ENCODE measurements at places on chromosomes 1 and 21.

DNA sequence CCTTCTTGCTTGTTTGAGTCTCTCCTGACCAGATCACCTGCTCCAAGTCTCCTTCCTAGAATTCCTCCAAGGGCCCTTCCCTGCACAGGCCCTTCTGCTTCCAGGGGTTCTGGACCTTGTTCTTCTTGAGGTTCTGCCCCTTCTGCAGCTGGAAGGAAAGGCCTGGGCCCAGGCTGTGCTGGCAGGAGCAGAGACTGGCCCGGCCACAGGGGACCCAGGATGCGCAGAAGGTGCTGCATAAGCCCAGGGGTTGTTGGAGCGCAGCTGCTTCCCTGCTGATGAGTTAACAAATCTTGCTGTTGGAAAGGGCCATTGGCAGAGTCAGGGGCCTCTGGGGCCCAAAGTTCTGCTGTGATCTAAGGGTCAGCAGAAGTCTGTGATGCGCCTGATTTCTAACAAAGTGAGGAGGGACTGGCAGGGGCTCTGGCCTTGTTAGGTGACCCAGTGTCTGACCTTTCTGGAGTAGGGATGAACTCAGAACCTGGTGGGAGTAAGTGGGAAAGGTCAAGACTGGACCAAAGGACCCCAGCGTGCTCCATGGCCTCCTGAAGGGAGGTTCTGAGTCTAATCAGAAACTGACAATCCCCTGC is 509.8 kb downstream of the PTPRU start:
- DNase-seq = no peak

- DNase-seq = no peak
Measured at GRCh38 chr1:26820784-26821269, 5.7 kb upstream of the ZDHHC18 start.

DNA sequence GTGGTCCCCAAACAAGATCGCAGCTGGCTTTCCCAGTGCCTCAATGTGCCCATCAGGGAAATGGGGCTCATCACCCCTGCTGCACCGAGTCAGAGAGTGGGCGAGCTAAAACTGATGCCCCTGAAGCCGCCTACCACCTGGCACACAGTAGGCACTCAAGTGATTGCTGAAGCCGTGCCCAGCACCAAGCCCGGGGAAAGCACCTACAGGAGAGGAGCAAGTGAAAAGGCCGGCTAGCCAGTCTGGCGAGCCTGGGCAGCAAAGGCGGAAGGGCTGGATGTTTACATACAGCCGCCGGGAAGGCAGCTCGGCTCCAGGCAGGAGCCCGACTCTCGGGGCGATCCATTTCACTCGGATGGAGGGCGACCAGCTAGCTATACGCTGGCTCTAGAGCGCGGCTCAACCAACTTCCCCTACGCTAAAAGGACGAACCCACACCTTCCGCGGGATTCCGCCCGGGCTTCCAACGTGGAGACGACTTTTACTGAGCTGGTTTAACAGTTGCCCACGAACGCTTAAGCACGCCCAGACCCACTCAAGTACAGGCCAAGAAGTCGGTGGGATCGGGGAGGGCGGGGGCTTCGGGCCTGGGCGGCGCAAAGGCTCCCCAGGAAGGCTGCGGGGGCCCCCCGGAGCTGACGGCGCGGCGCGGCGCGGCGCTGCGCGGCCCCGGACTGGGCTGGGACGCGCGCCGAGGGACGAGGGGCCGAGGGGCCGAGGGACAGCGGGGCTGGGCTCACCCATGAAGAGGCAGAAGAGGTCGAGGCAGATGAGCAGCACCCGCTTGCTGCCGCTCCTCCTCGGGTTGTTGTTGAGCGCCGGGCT is 1.0 kb downstream of the PLPP3 start:
- DNase-seq = peak; percentile 53

DNA sequence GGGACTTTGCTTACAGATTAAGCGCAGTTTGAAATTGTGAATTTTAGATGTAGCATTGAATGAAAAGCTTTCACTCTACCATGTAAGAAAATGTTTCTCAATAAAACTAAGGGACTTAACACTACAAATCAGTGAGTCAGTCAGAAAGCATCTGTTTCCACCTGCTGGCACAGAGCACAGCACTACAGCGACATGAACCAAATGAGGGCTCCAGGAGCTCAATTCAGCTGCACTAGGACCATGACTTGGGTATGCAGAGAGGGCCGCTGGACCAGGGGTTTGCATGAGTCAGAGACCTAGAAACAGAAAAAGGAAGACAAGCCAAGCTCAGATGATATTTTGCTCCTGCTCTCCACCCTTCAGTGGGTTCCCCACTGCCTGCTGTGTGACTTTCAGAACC is 5.2 kb downstream of the SUSD4 start:
- DNase-seq = no peak

- no peak for DNase-seq
Measured at GRCh38 chr1:64116537-64116936, 86.9 kb upstream of the UBE2U start.

GRCh38 chr1:228765168-228765946 is 30.1 kb downstream of the RHOU start:
- no peak for DNase-seq

DNA sequence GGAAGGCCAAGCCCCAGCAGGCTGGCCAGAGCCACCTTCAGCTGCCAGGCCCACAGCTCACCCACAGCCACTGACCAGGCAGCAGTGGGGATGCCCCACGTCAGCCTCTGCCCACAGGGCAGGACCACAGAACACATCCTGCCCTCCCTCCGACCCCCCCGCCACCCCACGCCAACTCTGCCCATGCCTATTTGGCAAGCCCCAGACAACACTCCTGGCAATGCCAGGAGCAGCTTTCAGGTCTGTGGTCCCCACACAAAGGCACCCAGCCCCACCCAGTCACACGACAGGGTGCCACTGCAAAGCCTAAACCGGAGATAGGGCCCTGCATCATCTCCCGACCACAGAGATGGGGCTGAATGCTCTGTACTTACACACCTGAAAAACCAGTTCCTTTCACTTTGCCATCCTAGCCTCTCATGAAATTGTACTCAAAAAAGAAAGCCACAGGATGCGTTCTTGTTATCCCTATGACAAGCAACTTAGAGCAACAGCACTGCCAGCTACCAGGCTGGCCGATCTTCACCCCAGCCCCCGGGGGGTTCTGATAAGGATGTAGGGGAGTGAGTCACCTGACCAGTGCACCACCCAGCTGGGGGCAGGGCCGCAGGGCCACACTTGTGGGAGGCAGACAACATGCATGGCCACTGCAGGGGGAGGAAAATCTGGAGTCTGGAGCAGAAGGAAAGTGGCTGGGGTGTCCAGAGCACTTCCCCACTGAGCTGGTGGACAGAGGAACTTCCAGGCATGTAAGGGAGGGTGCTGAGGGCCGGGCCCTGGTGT is 36.2 kb downstream of the UBE2G2 start:
- DNase-seq = no peak

DNA sequence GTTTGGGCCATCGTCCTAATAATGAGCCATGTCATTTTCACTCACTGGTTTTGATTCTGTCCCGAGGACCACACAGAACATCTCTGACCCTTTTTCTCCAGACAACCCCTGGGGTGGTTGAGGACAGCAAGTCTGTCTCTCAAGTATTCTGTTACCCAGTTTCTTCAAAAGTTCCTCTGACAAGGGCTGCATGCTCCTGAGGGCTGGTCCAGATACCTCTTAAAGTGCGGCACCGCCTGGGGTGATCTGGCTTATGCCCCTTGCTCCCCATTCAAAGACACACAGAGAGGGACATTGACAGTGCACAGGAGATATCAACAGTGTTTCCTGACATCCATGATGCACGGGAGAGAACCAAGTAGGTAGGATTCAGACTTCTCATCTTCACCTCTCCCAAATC is 132.9 kb upstream of the EDN2 start:
- no peak for DNase-seq

- no peak for DNase-seq
Measured at GRCh38 chr21:9837946-9838737, 683.2 kb upstream of the TPTE start.

- no peak for DNase-seq
Measured at GRCh38 chr1:81664341-81664740, 136.4 kb upstream of the ADGRL2 start.

Data from NCI-H524 (cell line).